Heart left ventricle (tissue), 16 donors: ENCODE measurements at places on chromosomes 5 and 9. TPM values are rescaled to one million over a fixed set of nuclear protein-coding genes. Genes with fewer than 3 reads are reported as not detected.

DNA sequence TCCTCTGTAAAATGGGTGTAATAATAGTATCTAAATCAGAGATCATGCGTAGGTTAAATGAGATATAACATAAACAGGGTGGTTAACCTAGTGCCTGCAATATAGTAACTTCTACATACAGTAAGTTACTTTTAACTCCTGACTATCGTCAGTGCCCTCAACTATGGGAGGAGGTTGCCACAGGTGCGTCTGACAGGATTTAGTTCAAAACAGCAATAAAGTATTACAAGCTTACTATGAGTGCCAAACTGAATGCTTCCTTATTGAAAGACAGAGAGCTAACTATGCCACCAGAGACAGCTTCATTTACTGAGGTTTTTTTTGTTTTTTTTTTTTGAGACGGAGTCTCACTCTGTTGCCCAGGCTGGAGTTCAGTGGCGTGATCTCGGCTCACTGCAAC is 209.0 kb downstream of the ADAMTSL1 start:
- no peaks in the 10 kb centered on the region for H3K27me3 ChIP-seq
- DNase-seq = no peak
- H3K4me3 ChIP-seq = no peak overlapping the region
- no peak overlapping the region for H3K27ac ChIP-seq

GRCh38 chr9:114856215-114856941 is 50.5 kb upstream of the TNFSF15 start:
- no peaks in the 10 kb centered on the region for H3K27me3 ChIP-seq
- no peak overlapping the region for H3K27ac ChIP-seq
- H3K4me3 ChIP-seq = no peak overlapping the region
- H3K36me3 ChIP-seq = no peaks in the 10 kb centered on the region

DNA sequence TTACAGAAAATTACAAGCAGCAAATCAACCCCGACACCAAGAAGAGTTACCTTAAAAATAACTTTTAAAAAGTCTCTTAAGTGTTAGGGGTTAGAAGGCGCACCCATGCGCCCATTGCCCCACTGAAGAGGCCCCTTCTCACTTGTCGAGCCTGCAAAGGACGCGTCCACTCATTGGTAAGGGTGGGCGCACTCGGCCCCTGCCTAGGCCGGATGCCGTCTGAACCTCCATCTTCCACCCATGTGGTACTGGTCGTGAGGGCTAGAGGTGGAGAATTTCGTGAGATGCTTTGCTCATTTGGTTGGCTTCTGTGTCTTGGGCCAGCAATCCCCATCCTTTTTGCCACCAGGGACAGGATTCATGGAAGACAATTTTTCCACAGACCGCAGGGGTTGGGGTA is 27.5 kb upstream of the LRRC14B start:
- no peak overlapping the region for H3K27ac ChIP-seq
- H3K4me1 ChIP-seq = peaks cover 4% of the 10 kb centered on the region
- DNase-seq = no peak
- no peak overlapping the region for H3K4me3 ChIP-seq

- peaks cover 20% of the 10 kb centered on the region for H3K27me3 ChIP-seq
- no peak overlapping the region for H3K4me3 ChIP-seq
- no peaks in the 10 kb centered on the region for H3K36me3 ChIP-seq
These were observed 1.4 kb upstream of the N4BP3 start for GRCh38 chr5:178111925-178112324.

GRCh38 chr9:38207247-38207778 is 138.3 kb upstream of the SHB start:
- no peak overlapping the region for H3K4me3 ChIP-seq
- no peaks in the 10 kb centered on the region for H3K4me1 ChIP-seq
- no peak overlapping the region for H3K27ac ChIP-seq
- H3K27me3 ChIP-seq = no peaks in the 10 kb centered on the region
- H3K36me3 ChIP-seq = no peaks in the 10 kb centered on the region

Gene HSPB3
- total RNA-seq = 795 TPM
